Common myeloid progenitor, CD34-positive (primary cell): ENCODE measurements at places on chromosomes 1 and 21.

- DNase-seq: no peak
Measured at GRCh38 chr1:31214316-31215064, 25.2 kb downstream of the NKAIN1 start.

GRCh38 chr1:197737916-197738315 is 37.4 kb downstream of the DENND1B start:
- DNase-seq: no peak

GRCh38 chr1:203807196-203807595 is 11.8 kb downstream of the ZBED6 start:
- DNase-seq: no peak

DNA sequence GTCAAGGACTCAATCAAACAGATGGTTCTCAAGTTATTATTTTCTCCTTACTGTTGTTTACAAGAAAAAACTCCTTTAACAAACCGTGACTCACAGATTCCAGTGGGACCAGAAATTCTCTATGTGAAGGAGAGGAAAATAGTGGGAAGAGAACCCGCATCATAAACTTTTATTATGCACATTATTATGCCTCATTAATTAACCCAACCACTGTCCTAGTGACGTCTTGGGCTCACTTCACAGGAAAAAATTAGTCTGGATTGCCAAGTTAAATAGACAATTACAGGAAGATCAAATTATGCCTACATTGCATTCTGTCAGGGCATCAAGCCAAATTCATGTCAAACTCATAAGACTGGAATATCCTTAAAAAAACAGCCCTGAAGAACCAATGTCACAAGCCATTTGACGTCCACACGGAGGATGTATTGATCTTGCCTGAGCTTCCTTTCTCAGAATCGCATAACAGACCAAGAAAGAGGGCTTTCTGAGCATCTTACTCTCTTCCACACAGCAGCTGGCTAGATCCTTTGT is 347.8 kb downstream of the DUSP10 start:
- DNase-seq: no peak

GRCh38 chr1:43858324-43858723 is 75.3 kb upstream of the ARTN start:
- DNase-seq: no peak
